Right atrium auricular region (tissue), 2 donors: ENCODE measurements at places on chromosomes 1 and 21.

DNA sequence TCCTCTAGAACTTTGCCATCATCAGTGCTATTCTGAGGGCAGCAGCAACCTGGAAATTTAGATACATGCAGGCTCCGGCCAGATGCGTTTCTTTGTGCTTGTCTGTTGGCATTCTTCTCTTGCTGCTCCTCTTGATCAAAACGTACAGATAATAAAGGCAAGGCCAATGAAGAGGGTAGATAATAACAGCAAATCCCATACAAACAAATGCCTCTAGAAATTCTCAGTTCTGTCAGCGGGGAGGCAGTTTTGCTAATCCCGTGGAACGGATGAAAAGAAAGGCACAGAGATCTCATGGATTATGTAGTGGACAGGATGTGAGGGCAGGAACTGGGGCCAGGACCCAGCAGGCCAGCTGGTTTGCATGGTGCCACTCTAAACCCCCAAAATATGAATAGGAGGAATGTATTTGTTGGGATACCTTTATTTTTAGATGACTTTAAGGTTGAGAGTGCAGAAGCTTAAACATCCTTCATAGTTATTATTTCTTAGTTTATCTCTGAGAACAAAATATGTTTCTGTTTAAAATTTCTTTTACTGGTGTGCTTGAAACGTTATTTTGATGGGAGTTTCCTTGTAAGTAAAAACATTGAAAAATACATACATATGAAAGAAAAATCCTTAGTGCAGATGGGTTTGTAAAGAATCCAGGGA lies 1.5 kb downstream of the ITSN1 start:
- no peak for DNase-seq

GRCh38 chr1:114080511-114081436 lies 72.9 kb downstream of the SYT6 start:
- DNase-seq: no peak

- DNase-seq: no peak
These were observed 58.3 kb downstream of the UBIAD1 start for GRCh38 chr1:11331036-11331944.

- no peak for DNase-seq
These were observed 71.6 kb upstream of the CASZ1 start for GRCh38 chr1:10867914-10868598.

DNA sequence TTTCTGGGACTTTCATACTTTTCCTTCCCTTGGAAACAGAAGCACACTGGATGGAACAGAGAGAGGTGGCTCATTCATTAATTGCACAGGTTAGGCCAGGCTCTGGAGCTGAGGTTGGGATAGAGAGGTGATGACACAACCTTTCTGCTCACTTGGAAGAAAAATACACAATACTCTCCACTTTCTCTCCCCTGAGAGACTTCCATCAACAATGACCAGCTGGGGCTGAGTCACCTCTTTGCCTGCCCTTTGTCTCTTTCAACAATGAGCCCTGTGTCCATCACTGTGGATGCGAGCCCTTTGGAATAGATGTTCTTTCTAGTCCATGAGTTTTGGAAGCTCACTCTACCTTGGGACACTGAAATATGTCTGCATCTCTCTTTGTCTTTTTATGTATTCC lies 43.1 kb downstream of the ATP2B4 start:
- DNase-seq: no peak

- DNase-seq: no peak
These were observed 45.3 kb downstream of the NR5A2 start for GRCh38 chr1:200072636-200073285.

DNA sequence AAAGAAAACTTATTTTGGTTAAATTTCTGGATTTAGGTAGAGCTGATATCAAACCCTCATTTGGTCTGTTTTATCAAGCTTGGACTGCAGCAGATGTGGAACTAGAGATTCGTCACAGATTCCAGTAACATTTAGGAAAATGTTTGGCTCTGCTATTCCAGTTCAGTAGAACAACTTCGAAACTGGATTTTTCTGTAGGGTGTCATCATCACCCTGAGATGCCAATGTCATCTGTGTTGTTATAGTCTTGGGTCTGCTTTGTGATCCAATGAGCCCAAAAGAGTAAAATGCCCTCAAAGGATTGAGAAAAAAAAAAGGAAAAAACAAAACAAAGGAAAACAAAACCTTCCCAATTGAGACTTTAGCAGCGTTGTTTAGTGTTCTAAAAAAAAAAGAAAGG lies 55.4 kb downstream of the LAMC2 start:
- no peak for DNase-seq

GRCh38 chr1:203173566-203173965 lies 2.1 kb downstream of the MYBPH start:
- DNase-seq: no peak

DNA sequence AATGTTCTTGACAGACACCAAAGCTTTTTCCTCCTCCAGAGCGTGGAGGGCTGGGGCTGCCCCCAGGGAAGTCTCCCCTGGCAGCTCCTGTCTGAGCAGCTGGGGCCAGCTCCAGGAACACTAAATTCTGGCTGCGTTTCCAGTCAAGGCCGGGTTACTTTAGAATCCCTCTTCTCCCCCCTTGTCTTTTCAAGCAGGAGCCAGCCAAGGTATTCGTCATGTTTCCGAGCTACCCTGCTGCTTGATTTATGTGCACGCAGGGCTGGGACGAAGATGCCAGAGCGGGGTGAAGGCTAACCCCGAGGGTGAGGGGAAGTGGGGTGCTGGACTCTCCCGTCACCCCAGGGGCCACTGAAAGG lies 68.1 kb upstream of the ANGPTL1 start:
- peak; percentile 87 for DNase-seq

DNA sequence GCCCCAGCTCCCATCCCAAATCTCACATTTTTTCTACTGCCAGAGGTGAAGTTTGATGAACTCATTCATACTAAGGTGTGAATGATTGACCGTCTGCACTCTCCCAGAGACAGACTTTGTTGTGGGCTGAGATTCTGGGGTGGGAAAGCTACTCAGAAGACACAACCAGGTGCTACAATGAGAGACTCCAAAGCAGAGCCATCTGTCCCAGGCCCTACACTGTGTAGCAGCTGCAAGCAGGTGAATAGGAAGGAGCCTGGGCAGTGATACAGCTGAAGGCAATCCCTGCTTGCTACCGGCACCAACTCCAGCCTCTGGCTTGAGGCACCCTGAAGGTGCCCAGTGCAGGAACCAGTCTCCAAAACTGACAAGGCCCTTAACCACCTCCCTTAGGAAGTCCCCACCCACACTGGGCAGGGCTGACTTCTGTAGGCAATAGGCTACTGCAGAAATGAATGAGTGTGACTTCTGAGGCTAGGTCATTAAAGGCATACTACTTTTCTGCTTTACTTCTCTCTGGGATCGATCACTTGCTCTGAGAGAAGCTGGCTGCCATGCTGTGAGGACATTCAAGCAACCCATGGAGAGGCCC lies 79.7 kb upstream of the RUNX3 start:
- no peak for DNase-seq

- DNase-seq: no peak
These were observed 39.5 kb upstream of the TNFRSF1B start for GRCh38 chr1:12127206-12127810.

GRCh38 chr1:50666849-50667248 lies 243.6 kb upstream of the DMRTA2 start:
- no peak for DNase-seq

GRCh38 chr1:168340781-168341482 lies 60.3 kb downstream of the TBX19 start:
- DNase-seq: no peak

- no peak for DNase-seq
These were observed 10.4 kb downstream of the DTL start for GRCh38 chr1:212045981-212046380.

GRCh38 chr1:108182959-108183700 lies 17.0 kb downstream of the SLC25A24 start:
- no peak for DNase-seq

- DNase-seq: peak; percentile 87
These were observed 12.7 kb upstream of the PRELP start for GRCh38 chr1:203462878-203463277.

GRCh38 chr1:4019606-4020331 lies 119.7 kb upstream of the C1orf174 start:
- DNase-seq: peak; percentile 52

DNA sequence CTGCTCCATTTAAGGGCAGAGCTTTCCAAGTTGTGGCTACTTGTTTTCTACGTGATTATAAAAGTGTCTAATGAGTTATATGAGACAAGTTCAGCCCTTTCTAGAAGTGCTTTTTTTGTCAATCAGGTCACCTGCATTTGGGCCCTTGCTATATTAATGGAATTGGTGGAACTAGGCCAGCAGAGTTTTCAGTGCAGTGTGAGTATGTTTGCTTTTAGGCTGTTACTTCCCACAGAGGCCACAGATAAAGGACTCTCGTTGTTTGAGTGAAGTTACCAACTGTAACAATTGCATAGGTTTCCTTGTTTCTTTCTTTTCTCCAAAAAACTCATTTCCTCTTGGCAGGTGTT lies 10.9 kb downstream of the SMAP2 start:
- DNase-seq: no peak

DNA sequence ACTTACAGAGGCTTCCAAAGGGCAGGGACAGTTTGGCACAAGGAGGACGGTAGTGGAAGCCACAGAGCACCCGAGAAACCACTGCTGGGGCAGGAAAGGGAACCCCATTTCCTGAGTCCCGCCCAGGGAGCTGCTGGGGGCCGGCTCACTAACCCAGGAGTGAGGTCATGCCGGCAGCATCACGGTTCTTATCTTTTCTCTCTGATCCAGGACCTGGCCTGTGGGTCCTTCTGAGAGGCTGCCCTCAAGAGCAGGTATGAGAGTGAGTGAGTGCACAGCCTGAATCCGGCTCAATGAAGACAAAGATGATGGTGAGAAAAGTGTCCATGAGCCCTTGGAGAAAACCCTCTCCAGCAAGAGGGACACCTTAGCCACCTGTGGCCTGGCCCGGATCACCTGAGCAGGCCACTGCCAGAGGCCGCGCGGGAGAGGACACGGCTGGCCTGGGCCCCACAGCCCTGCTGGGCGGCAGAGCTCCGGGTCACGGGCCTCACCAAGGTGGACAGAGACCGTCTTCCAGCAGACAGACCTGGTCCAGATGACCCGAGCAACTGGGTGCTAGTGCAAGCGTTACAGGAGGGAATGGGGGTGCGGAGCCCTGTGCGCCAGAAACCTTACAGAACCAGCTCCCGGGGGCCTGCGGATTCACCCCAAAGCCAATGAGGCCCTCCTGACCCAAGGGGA lies 94.9 kb downstream of the RIPK4 start:
- DNase-seq: no peak

- DNase-seq: no peak
These were observed 739.3 kb downstream of the PLA2G4A start for GRCh38 chr1:187568067-187568466.

GRCh38 chr1:23661887-23662286 lies 29.7 kb upstream of the RPL11 start:
- DNase-seq: no peak

GRCh38 chr1:30885570-30886522 lies 22.7 kb downstream of the SDC3 start:
- DNase-seq: no peak

DNA sequence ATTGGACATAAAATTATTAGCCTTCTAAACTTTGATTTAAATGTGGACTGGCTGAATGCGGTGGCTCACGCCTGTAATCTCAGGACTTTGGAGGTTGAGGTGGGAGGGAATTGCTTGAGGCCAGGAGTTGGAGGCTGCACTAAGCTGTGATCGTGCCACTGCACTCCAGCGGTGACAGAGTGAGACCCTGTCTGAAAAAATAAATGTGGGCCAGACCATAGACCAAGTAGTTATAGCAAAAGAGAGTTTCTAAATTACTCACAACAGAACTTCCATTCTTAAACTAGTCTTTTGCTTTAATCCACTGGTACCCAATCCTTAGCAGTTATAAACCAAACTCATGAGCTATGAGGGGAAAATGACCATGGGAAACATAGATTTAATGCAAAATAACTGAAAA lies 35.2 kb downstream of the RAP1A start:
- DNase-seq: no peak

GRCh38 chr21:28690196-28690595 lies 302.5 kb downstream of the LTN1 start:
- no peak for DNase-seq
